Right forelimb (tissue), 1 donor: ENCODE measurements at places on chromosomes 6 and 20.

DNA sequence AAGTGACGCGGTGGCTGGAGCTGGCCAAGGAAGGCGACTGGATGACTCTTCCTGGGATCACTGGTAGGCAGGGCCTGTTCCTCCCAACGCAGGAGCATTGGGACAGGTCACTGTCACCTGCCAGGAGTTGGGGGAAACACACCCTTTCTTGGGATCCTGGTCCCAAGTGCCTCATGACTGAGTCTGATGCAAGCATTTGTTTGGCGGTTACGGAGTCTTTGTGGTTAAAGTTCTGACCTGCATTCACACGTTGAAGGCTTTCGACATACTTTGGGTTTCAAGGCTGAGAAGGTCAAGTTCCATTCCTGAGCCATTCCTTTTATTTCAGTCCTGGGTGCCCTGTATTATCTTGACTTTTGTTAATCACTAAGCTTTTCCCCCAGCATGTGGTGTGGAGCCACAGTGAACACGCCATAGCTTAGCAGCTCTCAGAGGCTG, 6.0 kb downstream of the PNLDC1 start:
- no peak for DNase-seq

- DNase-seq = no peak
Observed at GRCh38 chr6:143115728-143116127, 55.0 kb downstream of the AIG1 start.

DNA sequence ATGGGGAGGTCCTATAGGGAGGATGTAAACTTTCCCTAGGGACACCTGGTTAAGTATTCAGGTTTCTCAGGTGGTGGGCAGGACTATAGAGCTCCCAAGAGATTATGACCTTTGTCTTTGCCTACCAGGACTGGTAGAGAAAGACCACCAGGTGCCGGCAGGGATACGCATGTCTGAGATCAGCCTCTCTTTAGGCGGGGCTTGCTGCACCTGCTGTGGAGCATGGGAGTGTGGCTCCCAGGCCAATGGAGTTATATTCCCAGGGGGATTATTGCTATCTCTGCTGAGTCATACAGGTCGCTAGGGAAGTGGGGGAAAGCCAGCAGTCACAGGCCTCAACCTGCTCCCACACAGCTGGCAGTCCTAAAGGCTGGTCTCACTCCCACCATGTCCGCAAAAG, 280.5 kb upstream of the MMS22L start:
- DNase-seq = no peak

- no peak for DNase-seq
Observed at GRCh38 chr20:60822699-60823607, 429.1 kb upstream of the CDH4 start.

- no peak for DNase-seq
Observed at GRCh38 chr20:8306937-8307336, 174.9 kb downstream of the PLCB1 start.

DNA sequence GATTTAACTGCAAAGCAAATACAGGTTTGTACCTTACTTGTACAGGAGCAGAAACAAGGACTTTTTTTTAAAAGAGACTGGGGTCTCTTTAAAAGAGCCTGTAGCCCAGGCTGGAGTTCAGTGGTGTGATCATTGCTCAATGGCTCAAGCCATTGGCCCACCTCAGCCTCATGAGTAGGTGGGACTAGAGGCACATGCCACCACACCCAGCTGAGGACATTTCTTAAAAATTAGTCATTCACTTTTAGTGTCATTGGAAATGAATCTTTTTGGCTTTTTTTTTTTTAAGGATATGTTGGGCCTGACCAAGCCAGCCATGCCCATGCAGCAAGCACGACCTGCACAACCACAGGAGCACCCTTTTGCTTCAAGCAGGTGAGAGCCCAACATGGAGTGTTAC, 16.9 kb downstream of the SEC23B start:
- DNase-seq = no peak

GRCh38 chr6:96450082-96450769, 71.4 kb upstream of the UFL1 start:
- DNase-seq = peak; percentile 50

DNA sequence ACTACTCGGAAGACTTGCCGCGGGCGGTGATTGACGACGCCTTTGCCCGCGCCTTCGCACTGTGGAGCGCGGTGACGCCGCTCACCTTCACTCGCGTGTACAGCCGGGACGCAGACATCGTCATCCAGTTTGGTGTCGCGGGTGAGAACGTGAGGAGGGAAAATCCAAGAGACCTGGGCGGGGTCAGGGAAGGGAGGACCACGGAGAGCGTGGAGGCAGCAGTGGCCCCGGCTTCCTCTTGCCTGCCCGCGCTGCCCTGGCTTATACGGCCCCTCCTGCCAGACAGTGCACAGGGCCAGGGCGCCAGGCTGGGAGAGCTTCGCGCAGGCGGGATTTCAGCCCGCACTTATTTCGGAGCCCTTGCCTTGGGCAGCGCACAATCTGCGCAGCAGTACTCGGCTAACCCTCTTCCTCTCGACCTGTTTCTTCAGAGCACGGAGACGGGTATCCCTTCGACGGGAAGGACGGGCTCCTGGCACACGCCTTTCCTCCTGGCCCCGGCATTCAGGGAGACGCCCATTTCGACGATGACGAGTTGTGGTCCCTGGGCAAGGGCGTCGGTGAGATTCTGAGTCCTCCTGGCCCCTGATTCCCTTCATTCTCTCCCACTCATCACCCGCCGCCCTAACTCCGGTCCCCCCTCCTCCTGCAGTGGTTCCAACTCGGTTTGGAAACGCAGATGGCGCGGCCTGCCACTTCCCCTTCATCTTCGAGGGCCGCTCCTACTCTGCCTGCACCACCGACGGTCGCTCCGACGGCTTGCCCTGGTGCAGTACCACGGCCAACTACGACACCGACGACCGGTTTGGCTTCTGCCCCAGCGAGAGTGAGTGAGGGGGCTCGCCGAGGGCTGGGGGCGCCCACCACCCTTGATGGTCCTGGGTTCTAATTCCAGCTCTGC, 2.0 kb downstream of the MMP9 start:
- DNase-seq = no peak

DNA sequence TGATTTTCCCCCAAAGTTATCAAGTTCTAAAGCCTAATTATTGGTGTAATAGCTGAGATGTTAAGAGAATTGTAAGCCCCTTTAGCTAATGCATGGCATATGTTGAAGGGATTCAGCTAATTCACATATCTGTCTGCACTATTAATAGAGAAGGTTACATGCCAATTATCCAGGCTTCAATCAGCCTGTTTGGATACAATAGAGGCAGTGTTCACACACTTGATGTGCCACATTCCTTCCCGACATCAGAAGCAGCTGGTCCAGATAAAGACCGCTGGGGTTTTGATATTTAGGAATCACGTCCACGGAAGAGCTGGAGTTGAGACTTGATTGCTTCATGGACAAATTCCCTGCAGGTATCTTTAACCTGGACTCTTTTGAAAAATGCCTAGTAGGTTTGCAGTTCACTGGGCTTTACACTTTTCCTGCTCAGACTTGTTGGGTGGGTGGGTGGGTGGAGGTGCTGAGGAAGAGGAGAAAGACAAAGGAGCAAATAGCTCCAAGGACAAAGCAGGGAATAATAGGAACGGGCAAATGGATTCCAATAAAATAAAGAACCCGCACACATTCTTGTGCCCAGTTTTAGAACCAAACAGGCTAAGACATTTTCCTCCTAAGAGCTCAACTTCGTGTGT, 142.6 kb upstream of the ZNF217 start:
- no peak for DNase-seq
